ENCODE measurements at places on chromosomes 1 and 21.

GRCh38 chr1:243710467-243710866, 139.6 kb downstream of the AKT3 start:
- DNase-seq: no peak

GRCh38 chr1:40662151-40662550, 3.3 kb downstream of the RIMS3 start:
- no peak for DNase-seq

GRCh38 chr1:37438869-37439343, 35.5 kb upstream of the ZC3H12A start:
- DNase-seq: peak; percentile 96

DNA sequence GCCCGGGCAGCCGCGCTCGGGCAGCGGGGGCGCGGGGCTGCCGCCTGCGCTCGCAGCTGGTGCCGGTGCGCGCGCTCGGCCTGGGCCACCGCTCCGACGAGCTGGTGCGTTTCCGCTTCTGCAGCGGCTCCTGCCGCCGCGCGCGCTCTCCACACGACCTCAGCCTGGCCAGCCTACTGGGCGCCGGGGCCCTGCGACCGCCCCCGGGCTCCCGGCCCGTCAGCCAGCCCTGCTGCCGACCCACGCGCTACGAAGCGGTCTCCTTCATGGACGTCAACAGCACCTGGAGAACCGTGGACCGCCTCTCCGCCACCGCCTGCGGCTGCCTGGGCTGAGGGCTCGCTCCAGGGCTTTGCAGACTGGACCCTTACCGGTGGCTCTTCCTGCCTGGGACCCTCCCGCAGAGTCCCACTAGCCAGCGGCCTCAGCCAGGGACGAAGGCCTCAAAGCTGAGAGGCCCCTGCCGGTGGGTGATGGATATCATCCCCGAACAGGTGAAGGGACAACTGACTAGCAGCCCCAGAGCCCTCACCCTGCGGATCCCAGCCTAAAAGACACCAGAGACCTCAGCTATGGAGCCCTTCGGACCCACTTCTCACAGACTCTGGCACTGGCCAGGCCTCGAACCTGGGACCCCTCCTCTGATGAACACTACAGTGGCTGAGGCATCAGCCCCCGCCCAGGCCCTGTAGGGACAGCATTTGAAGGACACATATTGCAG, 3.0 kb downstream of the ARTN start:
- DNase-seq: peak; percentile 79

DNA sequence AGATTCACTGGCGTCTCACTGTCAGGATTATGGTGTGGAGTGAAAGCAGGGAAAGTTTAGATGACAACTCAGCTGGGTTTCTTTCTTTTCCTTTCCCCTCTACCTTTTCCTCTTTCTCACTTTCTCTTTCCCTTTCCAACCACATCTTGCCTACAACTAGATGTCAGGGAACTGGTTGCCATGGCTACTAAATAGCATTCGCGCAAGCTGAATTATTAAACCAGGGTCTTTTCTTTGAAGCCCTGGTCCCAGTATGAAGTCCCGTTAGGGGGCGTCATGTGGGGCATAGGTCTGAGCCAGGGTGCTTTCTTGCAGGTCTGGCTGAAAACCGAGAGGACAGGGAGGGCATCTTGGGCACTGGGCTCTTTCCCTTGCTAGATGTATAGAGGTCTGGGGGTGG, 168.4 kb upstream of the CACNA1E start:
- peak; percentile 61 for DNase-seq

DNA sequence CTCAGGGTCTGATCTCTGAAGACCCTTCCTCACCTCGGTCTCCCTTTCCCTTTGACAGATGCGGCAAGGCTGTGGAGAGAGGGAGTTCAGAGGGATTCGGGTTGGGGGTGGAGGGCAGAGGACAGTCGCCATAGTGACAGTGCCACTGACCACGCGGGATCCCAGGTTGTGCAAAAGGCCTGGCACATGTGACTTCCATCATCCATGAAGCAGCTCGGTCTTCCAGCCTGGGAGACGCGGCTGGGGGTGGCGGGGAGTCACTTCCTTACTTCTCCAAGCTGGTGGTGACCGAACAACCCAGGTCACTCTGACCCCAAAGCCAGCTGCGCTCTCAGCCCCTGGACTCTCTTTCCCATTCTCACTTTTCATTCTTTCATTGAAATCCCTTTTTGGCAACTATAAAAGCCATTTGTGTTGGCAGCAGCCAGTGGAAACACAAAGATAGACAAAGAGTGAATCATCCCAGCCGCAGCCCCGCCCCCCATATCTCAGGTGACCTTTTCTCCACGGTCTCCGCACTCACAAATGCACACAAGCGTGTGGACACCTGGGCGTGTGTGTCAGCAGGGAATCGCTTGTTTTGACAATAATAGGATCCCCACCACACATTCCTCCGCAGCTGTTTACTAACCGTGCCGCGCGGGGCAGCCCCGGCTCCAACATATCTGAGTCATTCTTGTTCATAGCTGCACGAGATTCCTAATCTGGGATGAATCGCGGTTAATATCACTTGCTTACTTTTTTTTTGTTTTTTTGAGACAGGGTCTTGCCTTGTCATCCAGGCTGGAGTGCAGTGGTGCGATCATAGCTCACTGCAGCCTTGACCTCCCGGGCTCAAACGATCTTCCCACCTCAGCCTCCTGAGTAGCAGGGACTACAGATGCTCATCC, 68.3 kb downstream of the DHRS3 start:
- DNase-seq: no peak

DNA sequence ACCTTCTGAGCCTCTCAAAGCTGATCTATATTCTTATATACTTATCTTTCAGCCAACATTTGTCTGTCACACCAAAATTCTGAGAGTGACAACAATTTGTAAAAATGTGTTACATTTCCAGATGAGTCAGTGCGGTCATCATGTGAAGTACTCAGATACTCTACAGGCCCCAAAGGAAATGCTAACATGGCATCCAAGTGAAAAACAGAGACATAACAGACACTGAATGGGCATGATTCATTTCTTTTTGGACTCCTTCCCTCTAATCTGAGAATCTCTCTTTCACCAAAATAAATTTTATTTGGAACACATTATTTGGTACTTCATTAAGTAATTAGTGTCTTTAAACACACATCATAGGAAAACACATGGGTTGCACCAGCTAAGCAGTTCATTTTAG, 96.6 kb downstream of the SLC44A5 start:
- no peak for DNase-seq

DNA sequence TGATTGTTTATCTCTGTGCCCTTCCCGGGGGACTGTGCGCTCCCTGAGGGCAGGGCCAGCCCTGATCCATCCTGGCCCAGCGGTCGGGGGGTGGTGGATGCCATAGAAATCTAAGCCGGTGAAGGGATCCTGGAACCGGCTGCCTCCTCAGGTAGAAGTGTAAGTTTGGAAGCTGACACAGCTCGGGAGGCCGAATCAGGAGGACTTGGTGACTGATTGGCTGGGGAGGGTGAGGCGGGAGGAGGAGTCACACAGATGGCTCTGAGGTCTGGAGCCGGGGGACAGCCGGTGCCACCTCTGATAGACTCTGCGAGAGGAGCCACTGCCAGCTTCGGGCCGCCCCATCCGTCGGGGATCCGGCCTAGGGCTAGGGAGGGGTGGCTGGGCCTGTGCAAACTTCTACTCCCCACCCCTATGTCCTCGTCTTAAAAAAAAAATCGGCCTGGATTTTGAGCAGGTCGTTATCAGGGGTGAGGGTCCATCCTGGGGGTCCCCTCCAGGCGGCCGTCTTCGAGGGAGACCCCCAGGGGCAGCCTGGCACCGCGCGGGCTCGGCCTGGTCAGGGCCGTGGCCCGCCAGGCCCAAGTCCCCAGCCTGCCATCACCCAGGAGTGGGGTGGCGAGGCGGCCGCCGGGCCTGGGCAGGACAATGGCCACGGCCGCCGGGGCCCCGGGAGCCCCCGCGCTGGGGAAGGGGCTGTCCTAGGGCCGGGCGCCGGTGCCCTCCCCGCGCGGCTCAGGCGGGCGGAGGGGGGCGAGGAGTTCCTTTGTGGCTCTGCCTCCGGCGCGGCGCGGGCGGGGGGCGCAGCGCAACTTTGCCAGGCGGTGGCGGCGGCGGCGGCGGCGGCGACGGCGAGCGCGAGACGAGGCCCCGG, 708 bp upstream of the ZNF362 start:
- peak; percentile 45 for DNase-seq

DNA sequence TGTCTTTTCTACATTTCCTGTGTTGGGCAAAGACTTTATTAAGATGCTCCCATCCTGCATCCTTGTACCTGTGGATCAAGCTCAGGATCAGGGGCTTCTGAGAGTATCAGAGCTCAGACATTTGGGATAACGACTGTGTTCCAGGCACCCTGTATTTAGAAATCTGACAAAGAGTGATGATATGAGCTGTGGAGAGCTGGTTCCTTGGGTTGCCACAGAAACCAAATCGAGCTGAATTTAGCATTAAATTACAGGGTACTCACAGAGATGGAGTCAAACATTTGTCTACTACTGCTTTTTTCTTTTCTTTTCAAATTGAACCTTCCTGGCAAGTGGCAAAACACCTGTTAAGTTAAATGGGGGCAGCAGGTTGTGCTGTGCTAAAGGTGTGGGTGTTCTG, 110.6 kb downstream of the XCL2 start:
- DNase-seq: no peak

DNA sequence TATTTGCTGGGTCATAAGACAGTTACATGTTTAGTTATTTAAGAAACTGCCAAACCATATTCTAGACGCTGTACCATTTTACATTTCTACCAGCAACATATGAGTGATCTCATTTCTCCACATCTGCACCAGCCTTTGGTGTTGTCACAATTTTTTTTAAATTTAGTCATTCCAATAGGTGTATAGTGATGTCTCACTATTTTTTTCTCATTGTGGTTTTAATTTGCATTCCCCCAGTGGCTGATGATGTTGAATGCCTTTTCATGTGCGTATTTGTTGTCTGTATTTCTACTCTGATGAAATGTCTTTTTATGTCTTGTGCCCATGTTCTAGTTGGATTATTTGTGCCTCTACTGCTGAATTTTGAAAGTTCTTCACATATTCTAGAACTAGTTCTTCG, 38.4 kb downstream of the NFASC start:
- DNase-seq: no peak

- no peak for DNase-seq
Measured at GRCh38 chr1:28666806-28667205, 1.8 kb upstream of the GMEB1 start.

- DNase-seq: no peak
Measured at GRCh38 chr1:245110406-245110805, 44.4 kb upstream of the KIF26B start.

GRCh38 chr1:229186373-229187056, 84.4 kb upstream of the RAB4A start:
- no peak for DNase-seq

GRCh38 chr1:155003227-155003765, 694 bp downstream of the ZBTB7B start:
- DNase-seq: peak; percentile 74

DNA sequence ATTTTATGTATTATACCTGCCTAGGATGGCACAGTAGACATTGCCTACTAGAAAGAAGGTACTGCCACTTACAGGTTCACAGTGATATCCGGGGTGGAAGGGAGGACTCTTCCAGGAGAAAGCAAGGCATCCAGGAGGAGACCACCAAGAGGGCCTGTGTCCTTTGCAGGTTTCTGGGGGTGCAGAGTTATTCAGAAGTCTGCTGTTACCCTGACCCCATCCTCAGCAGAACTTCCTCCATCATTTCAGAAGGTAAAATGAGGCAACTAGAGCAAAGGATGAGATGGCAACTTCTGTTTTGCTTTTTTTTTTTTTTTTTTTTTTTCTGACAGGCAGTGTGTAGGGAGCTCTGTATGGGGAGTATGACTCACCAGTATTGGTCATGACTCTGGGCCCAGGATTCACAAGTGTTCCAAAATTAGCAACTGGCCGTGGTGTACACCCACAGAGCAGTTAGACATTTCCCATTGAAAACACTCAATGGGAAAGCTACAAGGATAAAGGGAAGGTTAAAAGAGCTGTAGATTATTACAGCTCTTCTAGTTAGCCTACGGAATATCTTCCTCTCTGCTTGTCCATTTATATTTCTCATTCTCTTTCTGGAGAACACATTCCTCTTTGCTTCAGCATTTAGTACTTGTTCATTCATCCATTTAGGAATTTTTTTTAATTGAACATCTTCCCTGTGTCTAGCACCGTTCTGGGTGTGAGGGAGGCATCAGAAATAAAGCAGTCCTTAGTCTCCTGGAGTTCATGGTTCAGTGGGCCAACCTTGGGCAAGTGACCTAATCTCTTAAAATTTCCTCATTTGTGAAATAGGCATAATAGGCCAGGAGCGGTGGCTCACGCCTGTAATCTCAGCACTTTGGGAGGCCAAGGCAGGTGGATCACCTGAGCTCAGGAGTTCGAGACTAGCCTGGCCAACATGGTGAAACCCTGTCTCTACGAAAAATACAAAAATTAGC, 50.5 kb upstream of the PPP2R5A start:
- no peak for DNase-seq

GRCh38 chr1:89254658-89255287, 17.9 kb downstream of the GBP5 start:
- DNase-seq: peak; percentile 88

Measured in NCI-H1417 (cell line).